Fibroblast of skin of right biceps (primary cell): ENCODE measurements at places on chromosomes 2 and 18.
A peak's percentile ranks its signal among the peaks of the same experiment; 100 is the strongest.

- DNase-seq = peak; percentile 79
Measured at GRCh38 chr18:44725300-44726058, 44.8 kb downstream of the SETBP1 start.

DNA sequence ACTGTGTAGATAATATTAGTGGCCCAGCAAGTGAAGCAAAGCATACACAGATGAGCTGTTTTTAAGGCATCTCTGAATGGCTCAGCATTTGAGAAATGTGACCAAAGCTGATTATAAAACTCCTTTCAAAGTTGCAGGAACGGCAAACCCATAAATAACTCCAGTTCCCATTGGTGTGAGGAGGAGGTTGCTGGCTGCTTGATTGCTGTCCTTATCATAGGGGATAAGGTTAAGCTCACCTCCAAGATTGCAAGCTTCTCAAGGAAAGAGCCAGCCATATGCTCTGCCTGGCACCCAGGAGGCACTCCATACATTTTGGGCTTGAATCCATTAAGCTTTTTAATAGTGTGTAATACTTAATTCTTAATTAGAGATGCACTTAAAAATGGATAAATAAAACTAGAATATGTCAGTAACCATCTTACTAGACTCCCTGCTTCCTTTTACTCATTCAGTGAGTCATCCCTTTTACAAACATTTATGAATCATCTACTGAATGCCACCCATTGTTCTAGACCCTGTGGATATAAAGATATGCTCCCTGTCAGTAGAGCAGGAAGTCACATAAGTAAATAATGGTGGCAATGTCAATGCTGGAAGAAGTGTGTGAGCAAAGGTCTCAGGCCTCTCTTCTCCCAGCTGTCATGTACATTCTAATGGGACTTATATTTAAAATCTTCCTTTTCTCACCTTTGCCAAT, 99.3 kb downstream of the SPATS2L start:
- peak; percentile 92 for DNase-seq

- no peak for DNase-seq
Measured at GRCh38 chr2:136235546-136235945, 117.6 kb upstream of the CXCR4 start.

GRCh38 chr2:106537047-106537446, 49.9 kb downstream of the CD8B2 start:
- DNase-seq = no peak

GRCh38 chr2:85761512-85761944, 7.7 kb downstream of the ATOH8 start:
- no peak for DNase-seq

DNA sequence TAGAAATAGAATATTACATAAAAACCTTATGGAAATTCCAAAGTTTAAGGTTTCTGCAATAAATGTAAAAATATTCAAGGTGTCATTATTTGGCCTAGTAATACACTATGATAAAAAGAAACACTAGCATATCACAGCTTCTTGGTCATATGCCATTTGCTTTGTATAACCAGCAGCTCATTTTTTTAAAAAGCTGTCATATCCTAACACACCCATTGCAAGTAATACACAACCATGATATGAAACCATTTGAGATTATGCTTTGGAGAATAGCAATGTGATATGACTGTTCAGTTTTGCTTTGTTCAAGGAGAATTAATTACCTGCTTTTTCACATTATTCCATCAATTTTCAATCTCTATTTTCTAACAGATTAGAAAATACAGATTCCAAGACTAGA, 149.0 kb downstream of the IKZF2 start:
- no peak for DNase-seq

DNA sequence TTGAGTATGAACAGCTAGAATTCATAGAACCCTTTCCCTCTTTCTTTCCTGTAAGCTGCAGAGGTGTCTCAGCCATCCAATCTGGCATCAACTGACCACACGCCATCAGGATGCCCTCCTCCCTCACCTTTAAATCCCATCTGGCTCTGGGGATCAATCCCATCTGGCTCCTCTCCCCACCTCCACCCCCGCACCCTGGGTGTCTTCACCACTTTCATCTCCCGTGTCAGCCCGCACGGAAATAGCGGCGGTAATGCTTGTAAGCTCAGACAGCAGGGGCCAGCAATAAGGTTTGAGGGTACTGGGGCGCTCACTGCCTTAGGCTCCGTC, 508 bp upstream of the TUBA4B start:
- DNase-seq = no peak

DNA sequence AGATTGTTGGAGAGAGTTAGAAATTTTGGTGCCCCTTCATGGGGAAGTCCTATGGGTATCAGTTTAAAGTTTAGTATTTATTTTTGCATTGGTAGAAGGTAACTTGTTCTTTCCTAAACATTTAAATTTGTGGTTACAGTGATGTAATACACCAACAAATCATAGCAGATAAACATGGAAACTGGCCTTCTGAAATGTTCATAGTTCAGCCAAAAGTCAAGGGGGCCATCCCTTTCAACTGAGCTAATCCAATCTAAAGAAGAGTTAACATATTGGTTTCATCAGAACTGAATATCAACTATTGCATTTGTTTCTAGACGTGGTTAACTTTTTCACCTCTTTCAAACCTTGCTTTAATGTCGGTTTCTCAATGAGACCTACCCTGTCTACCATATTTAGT, 46.3 kb downstream of the PPP1R1C start:
- DNase-seq = no peak

DNA sequence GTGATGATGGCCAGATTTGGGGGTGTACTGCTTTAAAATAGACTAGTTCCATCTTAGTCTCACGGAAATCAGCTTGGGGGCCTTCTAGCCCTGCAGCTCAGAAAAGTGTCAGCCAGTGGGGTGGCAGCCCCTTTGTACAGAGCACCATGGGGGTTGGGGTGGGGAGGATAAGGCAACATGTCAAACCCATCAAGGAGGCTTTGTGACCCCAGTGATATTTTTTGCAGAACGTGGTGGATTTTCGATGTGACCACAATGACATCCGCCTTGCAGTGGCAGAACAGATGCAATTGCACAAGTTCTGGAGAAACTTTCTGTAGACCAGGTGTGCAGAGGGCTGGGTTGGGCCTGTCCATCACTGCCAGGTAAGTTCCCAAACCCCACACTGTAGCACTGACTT, 3.0 kb upstream of the CD8A start:
- no peak for DNase-seq

DNA sequence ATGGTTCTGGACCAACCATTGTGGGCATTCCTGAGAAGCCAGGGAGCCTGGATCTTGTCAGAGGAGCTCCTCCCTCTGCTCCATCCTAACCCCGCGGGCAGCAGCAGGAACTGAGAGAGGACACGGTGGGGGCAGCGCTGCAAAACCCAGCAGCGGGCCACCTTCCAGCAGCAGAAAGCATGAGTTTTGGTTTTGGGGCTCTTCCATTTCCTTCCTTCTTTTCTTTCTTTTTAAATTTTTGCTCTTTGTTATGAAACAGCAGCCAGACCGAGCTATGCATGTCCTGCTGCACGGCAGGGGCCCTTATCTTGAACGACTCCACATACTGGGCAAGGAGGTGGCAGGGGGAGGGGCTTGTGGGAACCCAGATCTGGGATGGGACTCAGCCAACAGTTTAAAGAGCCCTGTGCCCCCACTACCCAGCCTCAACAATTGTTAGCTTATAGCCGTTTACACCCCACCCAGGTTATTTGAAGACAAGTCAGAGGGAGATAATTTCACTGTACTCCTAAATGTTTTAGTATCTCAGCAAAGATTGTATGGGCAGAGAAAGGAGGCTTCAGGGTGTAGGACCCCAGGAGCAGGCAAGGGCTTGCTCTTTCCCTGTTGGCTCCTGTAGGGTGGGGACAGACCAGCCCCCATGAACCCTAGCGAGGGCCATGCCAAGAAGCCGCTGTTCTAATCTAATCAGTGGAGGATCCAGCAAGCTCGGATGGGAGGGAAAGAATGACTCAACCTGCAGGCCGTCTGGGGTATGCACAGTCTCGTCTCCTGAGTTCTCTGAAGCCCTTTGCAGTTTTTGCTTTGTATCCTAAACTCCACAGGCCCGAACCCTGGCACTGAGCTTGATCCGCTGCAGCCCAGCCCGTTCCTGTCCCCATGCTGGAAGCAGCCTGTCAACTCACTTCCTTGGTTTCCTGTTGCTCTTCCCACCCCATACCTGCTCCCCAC, 75.3 kb downstream of the LRRFIP1 start:
- DNase-seq = peak; percentile 77

GRCh38 chr2:70656421-70657010, 102.9 kb upstream of the TGFA start:
- DNase-seq = no peak

GRCh38 chr18:79460481-79461300, 65.0 kb downstream of the NFATC1 start:
- DNase-seq = no peak

DNA sequence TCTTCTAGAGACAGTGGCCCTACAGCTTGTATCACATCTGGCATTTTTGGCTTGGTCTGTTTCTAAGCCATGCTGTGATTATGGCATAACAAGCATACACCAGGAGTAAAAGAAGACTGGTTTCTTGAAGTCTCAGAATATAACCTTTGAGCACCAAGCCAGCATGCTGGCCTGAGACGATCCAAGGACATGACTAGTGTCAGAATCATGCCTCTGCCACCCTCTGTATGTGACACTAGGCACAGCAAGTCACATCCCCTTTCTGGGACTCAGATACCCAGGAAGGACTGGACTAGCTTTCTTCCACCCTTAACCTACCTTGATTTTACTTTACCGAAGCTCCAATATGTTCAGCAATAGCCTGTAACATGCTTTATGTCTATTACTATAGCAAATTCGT, 345.5 kb downstream of the SETBP1 start:
- no peak for DNase-seq
